Naive thymus-derived CD8-positive, alpha-beta T cell (primary cell): ENCODE measurements at places on chromosomes 11 and 22. TPM values are rescaled to one million over a fixed set of nuclear protein-coding genes. Genes with fewer than 3 reads are reported as not detected.

The SLC22A6 gene
- not detected for total RNA-seq

The UCP3 gene
- 6.8 TPM for total RNA-seq

The LDHAL6A gene
- 0.14 TPM for total RNA-seq

The SYT8 gene
- not detected for total RNA-seq

The SCGB2A2 gene
- not detected for total RNA-seq

The NECTIN1 gene
- 2.8 TPM for total RNA-seq

The TSPAN32 gene
- 158 TPM for total RNA-seq

The NCAM1 gene
- total RNA-seq, result 0.60 TPM

The RAB36 gene
- 1.1 TPM for total RNA-seq

The TMPRSS6 gene
- 0.27 TPM for total RNA-seq

The MCAT gene
- total RNA-seq, result 9.2 TPM

The STIM1 gene
- total RNA-seq, result 101 TPM

The C11orf21 gene
- total RNA-seq, result 115 TPM

The OR56B4 gene
- total RNA-seq, result not detected
